ENCODE measurements at places on chromosomes 3 and 15. TPM values are rescaled to one million over a fixed set of nuclear protein-coding genes. Genes with fewer than 3 reads are reported as not detected.

DNA sequence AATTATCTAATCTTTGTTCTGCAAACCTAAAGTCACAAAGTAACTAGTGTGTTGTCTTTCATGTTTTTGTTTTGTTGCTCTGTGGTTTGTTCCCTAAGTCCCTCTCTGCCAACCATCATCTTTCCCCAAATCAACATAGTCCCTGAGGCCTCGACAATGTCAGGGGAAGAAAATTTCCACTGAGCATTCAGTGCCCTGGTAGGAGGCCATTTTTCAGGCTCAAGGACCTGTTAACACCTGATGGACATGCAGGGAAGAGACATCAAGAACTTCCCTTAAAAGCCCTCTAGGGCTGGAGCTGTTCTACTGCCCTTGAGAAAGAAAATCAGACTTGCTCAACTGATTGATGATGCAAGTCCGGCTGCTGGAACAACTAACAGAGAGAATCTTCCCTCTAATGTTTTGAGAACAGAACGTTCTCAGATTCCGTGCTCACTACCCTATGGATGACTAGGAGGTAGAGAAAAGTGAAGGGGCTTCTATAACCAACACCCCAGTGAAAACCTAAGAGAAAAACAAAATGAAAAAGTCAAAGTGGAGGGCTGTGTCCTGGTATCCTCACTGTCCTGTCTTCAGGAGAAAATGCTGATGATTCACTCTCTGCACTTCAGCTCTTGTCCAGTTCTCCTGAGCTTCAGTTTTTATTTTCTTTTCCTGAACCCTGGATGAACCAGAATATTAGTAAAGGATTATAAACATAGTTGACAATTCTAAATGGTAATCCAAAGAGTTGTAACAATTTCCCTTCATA, 373.1 kb downstream of the FOXP1 start:
- no peak for DNase-seq

GRCh38 chr3:176351408-176351807, 845.9 kb downstream of the TBL1XR1 start:
- no peak for DNase-seq

DNA sequence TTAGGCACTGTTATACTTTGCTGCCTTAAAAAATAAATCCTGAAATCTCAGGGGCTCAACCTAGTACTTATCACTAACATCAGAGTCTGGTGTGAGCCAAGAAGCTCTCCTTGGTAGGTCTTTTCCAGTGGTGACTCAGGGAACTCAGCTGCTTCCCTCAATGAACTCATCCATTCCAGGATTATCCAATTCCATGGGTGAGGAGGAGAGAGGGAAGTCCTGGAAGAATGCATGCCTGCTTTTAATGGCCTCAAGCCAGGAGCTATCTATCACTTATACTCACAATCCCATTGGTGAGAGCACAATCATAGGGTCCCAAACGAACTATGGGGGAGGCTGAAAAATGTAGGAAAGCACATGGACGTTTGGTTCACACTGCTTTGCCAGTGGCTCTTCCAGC, 113.6 kb downstream of the POLR2M start:
- peak; percentile 18 for DNase-seq

DNA sequence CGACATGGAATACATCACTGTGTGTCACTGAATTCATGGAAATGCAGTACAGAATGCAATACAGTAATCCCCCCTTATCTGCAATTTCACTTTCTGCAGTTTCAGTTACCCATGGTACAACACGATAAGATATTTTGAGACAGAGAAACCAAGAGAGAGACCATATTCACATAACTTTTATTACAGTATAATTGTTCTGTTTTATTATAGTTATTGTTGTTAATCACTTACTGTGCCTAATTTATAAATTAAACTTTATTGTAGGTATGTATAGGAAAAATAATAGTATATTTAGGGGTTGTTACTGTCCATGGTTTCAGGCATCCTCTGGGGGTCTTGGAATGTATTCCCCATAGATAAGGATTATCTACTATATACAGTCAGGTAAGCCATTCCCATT, 61.8 kb downstream of the MBNL1 start:
- DNase-seq = no peak

The SERPINI1 gene
- total RNA-seq = 7.7 TPM

DNA sequence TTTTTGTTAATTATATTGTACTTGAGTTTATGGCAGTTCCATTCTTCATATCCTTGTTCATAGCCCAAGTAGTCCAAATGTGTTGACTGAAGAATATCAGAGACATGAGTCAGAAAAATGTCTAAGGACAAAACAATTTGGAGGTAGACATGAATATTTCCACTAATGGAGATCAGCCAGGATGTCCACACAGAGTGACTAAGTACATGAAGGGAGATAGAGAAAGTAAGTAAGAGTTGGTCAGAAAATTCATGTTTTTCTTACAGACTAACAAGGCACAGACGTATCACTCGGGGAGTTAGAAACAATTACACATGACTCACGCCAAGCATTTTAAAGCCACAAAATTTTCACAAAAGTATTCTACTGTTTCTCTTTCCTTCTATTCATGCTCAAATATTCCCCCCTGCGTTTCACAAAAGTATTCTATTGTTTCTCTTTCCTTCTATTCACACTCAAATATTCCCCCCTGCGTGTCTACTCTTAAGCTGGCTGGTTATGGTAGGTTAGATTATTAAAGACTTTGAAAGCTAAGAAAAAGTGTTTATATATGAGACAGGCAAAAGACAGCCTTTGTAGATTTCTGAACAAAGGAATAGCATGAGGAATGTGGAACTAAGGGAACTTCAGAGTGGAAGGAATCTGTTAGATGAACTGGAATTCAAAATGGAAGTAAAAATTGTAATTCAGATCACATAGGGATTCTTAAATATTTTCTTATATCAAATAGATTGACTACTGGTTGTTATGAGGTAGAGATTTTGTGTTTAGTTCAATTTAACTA, 648.7 kb upstream of the CCDC54 start:
- DNase-seq = peak; percentile 94

The KBTBD13 gene
- not detected for total RNA-seq

The UBA7 gene
- 5.1 TPM for total RNA-seq

The COL6A6 gene
- total RNA-seq = 0.21 TPM

GRCh38 chr15:63505842-63506222, 1.4 kb downstream of the USP3 start:
- no peak for DNase-seq

DNA sequence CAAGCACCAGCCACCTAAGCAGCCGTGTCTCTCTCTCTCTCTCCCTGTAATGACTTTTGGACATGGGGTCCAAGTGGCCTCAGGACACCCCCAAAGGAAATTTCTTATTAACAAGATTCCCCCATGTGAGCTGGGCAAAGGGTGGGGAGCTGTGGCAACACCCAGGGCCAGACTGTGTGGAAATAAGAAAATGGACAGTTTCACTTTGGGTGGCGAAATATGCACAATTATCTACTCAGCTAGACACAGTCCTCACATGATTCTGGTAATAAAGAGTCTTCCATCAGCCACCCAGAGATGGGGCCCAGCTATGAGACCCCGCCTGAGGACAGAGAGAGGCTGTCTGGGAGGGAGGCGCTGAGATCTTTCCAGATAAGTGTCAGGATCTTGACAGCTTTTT, 96.8 kb upstream of the TPM1 start:
- no peak for DNase-seq

DNA sequence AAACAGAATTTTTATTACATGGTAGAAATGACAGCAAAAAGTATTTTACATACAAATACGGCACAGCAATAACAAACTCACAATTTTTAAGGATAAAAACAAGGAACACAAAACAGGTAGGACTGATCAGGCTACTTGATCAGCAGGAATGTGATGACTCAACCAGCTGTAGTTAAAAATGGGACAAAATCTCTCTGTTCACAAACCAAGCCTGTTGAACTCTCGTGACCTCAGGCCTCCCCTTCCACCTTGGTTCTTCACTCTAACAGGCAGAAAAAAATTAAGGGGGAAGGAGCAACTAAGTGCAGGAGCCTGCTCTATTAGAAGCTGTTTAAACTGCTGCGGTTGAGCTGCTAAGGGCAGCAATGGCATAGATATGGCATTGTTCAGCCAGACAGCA, 18.7 kb downstream of the FBXL22 start:
- DNase-seq = no peak

Measured in Daoy (cell line).